AG09309 (cell line): ENCODE measurements at places on chromosomes 4 and X.
A peak's percentile ranks its signal among the peaks of the same experiment; 100 is the strongest.

DNA sequence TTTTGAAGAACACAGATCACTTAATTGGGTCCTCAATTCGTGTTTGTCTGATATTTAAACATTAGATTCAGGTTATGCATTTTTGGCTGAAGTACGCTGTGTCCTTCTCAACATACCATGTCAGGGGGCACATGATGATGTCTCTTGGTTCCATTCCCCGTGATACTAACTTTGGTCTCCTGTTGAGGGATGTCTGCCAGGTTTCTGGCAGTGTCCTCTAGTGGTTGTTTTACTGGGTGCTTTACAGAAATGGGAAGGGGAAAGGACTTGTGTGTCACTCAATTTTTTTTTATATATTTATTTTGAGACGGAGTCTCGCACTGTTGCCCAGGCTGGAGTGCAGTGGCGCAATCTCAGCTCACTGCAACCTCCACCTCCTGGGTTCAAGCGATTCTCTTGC lies 58.2 kb downstream of the WWC2 start:
- DNase-seq: no peak

GRCh38 chr4:122576261-122577188 lies 44.3 kb downstream of the IL21 start:
- DNase-seq: peak; percentile 25

DNA sequence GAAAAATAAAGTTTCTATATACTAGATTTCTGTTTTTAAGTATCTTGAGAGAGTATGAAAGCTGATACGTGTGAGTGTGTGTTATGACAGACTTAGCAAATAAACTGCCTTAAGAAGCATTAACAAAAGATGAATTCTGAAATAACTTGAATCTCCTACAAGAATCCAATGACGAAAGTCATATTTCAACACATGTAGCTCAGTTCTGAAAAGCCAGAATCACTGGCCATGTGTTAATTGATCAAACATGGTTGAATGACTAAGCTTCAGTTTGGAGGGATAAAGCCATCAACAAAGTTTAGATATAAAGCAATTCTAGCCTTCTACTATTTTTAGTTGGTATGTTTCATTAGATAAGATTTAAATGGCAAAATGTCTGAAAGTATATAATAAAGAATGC lies 88.5 kb upstream of the ETNPPL start:
- peak; percentile 61 for DNase-seq

DNA sequence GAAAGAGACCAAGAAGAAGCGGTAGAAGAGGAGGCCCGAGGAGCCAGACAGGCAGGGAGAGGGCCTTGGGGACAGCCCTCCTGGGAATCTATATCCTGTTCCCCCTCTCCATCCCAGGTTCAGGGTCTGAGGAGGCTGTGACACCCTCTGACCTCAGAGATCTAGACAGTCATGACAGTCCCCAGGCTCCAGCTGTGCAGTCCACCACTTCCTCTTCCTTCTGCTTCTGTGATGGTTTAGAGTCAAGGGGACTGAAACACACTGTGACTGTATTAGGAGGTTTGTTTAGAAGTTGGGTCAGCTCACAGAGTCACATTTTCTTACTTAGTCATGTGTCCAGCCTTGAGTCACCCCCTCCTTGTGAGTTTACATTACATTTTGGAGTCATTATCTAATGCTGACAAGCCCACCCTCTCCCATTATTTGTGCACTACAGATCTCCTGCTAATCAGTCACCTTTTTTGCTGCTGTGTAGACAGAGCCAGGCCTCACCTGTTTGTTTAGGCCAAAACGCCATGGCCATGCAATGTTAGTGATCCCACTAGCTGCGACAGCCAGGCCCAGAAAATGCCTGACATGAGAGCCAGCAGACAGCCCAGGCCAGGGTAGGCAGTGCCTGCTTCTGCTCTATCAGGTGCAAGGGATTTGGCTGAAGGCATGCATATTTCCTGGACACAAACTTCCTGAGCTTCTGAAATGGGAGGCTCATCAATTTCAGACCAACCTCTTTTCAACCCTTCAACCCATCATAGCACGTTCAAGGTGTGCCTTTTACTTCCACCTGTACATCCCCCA lies 26.0 kb downstream of the MANBA start:
- no peak for DNase-seq

DNA sequence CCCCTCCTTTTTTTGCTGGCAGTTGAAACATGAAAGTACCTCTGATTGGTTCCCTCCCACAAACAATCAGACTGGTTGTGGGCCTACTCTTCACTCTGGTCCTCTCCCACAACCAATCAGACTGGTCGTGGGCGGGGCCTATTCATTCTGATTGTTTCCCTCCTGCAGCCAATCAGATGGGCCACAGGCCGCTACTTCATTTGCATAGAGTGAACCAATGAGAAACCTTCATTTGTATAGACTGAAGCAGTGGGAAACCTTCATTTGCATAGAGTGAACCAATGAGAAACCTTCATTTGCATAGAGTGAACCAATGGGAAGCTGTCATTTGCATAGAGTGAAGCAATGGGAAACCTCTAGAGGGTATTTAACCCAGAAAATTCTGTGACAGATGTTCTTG lies 55.2 kb downstream of the TRMT44 start:
- no peak for DNase-seq

DNA sequence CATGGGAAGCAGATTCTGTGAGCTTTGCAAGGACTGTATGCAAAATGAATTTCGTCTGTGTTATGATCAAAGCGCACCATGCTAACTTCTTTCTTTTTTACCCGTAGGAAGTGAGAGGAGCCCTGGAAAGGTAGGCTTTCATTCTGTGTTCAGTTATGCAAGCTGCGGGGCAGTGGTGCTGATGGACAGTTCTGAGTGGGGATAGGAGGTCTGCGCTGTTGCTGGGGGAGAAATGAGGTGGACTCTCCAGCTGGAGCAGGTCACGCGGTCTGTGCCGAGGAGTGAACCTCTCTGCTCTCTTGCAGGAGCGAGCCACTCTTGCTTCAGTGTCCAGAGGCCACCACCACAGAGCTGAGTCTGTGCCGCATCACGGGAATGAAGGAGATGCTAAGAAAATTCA lies 4.5 kb downstream of the TRIML1 start:
- no peak for DNase-seq
